Heart left ventricle (tissue), 16 donors: ENCODE measurements at places on chromosomes 4 and X. TPM values are rescaled to one million over a fixed set of nuclear protein-coding genes. Genes with fewer than 3 reads are reported as not detected.

DNA sequence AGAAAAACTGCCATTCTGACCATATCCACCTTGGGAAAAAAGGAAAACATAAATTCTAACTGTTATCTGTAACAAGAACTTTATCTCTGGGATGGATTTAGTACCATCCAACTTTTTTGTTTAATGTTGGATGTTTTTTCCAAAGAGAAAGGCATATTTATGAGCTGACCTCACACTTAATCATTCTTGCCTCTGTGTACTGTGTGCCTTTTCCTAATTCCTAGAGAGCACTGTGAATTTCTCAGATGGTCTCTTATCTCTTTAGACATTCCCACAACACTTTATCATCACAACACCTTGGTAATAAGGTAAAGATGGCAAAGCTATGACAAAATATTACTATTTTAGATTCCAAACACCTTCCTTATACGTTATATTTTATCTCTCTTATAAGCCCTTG, 126.2 kb downstream of the COL4A6 start:
- no peaks in the 10 kb centered on the region for H3K27me3 ChIP-seq
- H3K4me3 ChIP-seq = no peak overlapping the region
- no peaks in the 10 kb centered on the region for H3K4me1 ChIP-seq
- no peaks in the 10 kb centered on the region for H3K36me3 ChIP-seq
- DNase-seq = no peak

DNA sequence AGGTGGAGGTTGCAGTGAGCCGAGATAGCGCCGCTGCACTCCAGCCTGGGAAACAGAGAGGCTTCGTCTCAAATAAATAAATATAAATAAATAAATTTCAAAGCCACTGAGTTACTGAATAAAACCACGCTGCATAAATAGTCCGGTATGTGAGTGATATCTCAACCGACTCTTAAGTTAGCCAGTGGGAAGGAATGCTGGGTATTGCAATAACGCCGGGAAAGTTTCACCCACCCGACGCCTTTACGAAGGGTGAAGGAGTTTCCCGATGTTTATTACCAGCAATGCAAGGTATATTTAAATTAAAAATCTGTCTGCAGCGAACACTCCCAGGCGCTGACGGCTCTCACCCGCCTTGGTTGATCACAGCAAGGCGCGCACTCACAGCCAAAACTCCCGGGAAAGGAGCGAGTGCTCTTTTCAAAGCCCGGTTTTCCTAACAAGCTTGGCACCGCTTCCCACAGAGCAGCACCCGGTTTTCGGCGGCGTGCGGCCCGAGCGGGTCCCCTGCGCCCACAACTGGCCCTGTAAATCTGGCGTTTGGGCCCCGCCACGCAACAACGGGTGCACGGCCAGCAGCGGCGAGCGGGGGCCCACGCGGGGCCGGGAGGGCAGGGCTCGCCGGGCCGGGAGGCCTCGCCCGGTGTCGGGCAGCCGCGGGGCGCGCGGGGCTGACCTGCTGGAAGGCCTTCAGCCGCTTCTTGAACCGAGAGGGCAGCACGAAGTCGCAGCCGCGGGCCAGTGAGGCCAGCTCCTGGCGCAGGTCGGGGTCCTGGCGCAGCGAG, 13.7 kb downstream of the PPP2R3B start:
- DNase-seq = no peak
- no peaks in the 10 kb centered on the region for H3K36me3 ChIP-seq
- H3K27ac ChIP-seq = peak overlapping the region; percentile 76
- no peaks in the 10 kb centered on the region for H3K27me3 ChIP-seq

- H3K27me3 ChIP-seq = no peaks in the 10 kb centered on the region
- H3K4me1 ChIP-seq = peaks cover 15% of the 10 kb centered on the region
- H3K36me3 ChIP-seq = peaks cover 44% of the 10 kb centered on the region
These were observed 39.3 kb downstream of the EVC start for GRCh38 chr4:5750052-5750945.

GRCh38 chr4:39525822-39526690, 1.2 kb downstream of the UGDH start:
- H3K4me1 ChIP-seq = peaks cover 9% of the 10 kb centered on the region
- no peaks in the 10 kb centered on the region for H3K27me3 ChIP-seq
- H3K36me3 ChIP-seq = no peaks in the 10 kb centered on the region
- DNase-seq = no peak

GRCh38 chr4:10100734-10101216, 15.8 kb downstream of the WDR1 start:
- DNase-seq = no peak
- no peak overlapping the region for H3K4me3 ChIP-seq
- peaks cover 15% of the 10 kb centered on the region for H3K4me1 ChIP-seq

GRCh38 chr4:59994118-59994517, 1206.0 kb upstream of the ADGRL3 start:
- no peak overlapping the region for H3K4me3 ChIP-seq
- no peaks in the 10 kb centered on the region for H3K4me1 ChIP-seq
- H3K36me3 ChIP-seq = no peaks in the 10 kb centered on the region
- no peak overlapping the region for H3K27ac ChIP-seq
- no peak for DNase-seq

DNA sequence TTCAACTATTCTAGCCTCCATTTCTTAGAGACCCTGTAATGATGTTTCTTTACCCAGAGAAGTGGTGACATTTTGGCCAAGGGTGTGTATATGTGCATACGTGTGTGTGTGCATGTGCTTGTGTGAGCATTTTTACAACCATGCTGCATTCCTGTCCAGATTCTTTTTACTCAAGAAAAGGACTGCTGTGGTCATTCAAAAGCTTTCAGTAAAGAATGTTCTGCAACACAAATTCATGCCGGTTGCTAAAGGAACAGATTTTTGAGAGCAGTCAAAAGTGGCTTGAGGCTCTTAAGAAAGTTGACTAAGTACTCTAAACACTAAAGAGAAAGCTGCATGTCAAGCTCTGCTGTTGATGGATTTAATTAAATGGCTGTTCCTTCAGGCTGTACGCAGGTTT, 65.0 kb upstream of the FMR1 start:
- H3K27me3 ChIP-seq = no peaks in the 10 kb centered on the region
- H3K27ac ChIP-seq = no peak overlapping the region

DNA sequence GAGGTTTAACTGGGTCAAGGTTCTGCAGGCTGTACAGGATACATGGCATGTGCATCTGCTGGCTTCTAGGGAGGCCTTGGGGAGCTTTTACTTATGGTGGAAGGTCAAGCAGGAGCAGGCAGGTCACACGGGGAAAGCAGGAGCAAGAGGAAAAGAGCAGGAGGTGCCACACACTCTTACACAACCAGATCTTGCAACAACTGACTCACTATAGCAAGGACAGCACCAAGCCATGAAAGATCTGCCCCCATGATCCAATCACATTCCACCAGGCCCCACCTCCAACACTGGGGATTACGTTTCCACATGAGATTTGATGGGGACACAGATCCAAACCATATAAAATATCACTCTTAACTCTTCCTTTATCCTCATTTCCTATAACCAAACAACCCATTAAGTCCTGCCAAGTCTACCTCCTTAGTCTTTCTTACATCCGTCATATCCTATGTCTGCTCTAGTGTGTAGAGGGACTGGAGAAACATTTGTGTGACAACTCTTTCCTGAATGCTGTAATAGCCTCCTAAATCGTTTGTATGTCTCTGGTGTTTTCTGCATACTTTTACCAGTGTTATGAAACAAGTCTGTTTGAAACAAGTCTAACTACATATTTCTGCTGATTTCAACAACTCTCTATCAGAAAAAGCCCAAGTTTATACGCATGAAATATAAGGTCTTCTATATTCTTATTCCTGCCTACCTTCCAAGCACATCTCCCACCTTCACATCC, 8.3 kb upstream of the RAP2C start:
- H3K4me3 ChIP-seq = no peak overlapping the region
- H3K27me3 ChIP-seq = no peaks in the 10 kb centered on the region
- DNase-seq = no peak
- H3K27ac ChIP-seq = no peak overlapping the region
- no peaks in the 10 kb centered on the region for H3K36me3 ChIP-seq

DNA sequence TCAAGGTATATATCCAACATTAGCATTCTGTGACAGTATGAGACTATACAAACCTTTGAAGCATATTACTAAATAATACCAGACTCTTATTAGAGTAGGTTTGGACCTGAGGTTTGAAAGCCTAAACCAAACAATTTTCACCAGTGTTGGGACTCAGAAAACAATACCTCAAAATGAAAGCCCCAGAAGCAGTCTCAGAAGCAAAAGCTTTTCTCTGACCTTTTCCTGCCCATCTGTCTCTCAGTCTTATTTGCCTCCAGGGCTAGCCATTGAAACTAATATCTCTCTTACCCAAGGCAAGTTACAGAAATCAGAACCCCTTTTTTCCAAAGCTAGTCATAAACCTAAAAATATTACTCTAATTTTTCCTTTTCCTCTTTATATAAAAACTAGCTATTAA, 163.3 kb downstream of the PTCHD1 start:
- no peak overlapping the region for H3K27ac ChIP-seq
- no peaks in the 10 kb centered on the region for H3K27me3 ChIP-seq
- no peak for DNase-seq
- H3K4me1 ChIP-seq = no peaks in the 10 kb centered on the region
- no peak overlapping the region for H3K4me3 ChIP-seq

- no peak overlapping the region for H3K4me3 ChIP-seq
- no peaks in the 10 kb centered on the region for H3K4me1 ChIP-seq
- no peak overlapping the region for H3K27ac ChIP-seq
- H3K36me3 ChIP-seq = no peaks in the 10 kb centered on the region
- H3K27me3 ChIP-seq = no peaks in the 10 kb centered on the region
These were observed 77.6 kb downstream of the EVC2 start for GRCh38 chr4:5630762-5631161.

- no peak overlapping the region for H3K4me3 ChIP-seq
- H3K36me3 ChIP-seq = no peaks in the 10 kb centered on the region
- H3K27me3 ChIP-seq = no peaks in the 10 kb centered on the region
- no peak overlapping the region for H3K27ac ChIP-seq
These were observed 111.5 kb downstream of the TAB3 start for GRCh38 chrX:30777575-30777974.

GRCh38 chrX:120331116-120331515, 19.9 kb upstream of the TMEM255A start:
- DNase-seq = no peak
- no peaks in the 10 kb centered on the region for H3K4me1 ChIP-seq
- H3K27me3 ChIP-seq = no peaks in the 10 kb centered on the region
- no peak overlapping the region for H3K27ac ChIP-seq
- H3K36me3 ChIP-seq = no peaks in the 10 kb centered on the region

- no peak overlapping the region for H3K4me3 ChIP-seq
- DNase-seq = no peak
- peaks cover 21% of the 10 kb centered on the region for H3K4me1 ChIP-seq
- H3K27ac ChIP-seq = no peak overlapping the region
- no peaks in the 10 kb centered on the region for H3K27me3 ChIP-seq
- H3K36me3 ChIP-seq = peaks cover 12% of the 10 kb centered on the region
These were observed 37.6 kb downstream of the HTRA3 start for GRCh38 chr4:8307121-8307520.

- peak overlapping the region; percentile 88 for H3K27ac ChIP-seq
- no peak overlapping the region for H3K4me3 ChIP-seq
- H3K27me3 ChIP-seq = no peaks in the 10 kb centered on the region
These were observed 48.5 kb downstream of the PRPS1 start for GRCh38 chrX:107676559-107677378.

DNA sequence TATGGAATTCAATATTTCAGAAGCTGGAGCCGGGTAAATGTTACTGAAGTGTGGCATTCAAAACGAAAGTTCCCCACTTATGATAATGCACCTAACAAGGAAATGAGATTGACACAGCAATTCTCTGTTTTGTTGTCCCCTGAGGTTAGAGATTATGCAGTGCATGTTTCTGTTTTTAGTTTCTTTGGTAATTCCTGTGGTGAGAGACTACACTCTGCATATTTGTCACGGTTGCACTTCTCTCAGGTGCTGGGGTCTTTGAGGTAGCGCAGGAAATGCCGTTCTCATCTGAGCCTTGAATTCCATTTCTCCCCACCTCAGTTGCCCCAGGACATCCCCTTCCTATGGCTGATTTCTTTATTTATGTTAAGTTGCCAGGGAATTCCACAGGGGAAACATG, 15.3 kb upstream of the BEND4 start:
- no peaks in the 10 kb centered on the region for H3K27me3 ChIP-seq
- no peaks in the 10 kb centered on the region for H3K4me1 ChIP-seq
- DNase-seq = no peak
- no peaks in the 10 kb centered on the region for H3K36me3 ChIP-seq
- no peak overlapping the region for H3K4me3 ChIP-seq

- H3K36me3 ChIP-seq = no peaks in the 10 kb centered on the region
- H3K27ac ChIP-seq = peak overlapping the region; percentile 8
- no peaks in the 10 kb centered on the region for H3K27me3 ChIP-seq
- H3K4me3 ChIP-seq = no peak overlapping the region
- no peak for DNase-seq
These were observed 20.6 kb downstream of the SH3D19 start for GRCh38 chr4:151304755-151305154.

DNA sequence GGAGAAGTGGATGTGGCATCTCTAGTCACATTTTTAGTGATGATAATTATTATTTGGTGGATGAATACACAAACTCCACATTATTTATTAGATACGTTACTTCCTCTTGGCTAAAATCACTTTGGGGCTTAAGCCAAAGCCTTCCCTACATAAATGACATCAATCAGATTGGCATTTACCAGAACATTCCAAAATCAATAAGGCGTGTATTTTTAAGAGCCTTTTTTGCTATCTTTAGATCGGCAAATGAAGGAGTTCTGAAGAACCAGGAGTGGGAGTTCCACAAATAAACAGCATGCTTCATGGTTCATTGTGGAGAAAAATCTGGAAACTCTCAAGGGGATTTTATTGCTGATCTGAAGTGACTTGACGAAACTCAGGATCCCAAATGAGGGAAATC, 89.7 kb downstream of the AMELX start:
- H3K4me3 ChIP-seq = no peak overlapping the region
- no peak overlapping the region for H3K27ac ChIP-seq
- H3K27me3 ChIP-seq = no peaks in the 10 kb centered on the region
- no peaks in the 10 kb centered on the region for H3K36me3 ChIP-seq
- H3K4me1 ChIP-seq = peaks cover 25% of the 10 kb centered on the region

DNA sequence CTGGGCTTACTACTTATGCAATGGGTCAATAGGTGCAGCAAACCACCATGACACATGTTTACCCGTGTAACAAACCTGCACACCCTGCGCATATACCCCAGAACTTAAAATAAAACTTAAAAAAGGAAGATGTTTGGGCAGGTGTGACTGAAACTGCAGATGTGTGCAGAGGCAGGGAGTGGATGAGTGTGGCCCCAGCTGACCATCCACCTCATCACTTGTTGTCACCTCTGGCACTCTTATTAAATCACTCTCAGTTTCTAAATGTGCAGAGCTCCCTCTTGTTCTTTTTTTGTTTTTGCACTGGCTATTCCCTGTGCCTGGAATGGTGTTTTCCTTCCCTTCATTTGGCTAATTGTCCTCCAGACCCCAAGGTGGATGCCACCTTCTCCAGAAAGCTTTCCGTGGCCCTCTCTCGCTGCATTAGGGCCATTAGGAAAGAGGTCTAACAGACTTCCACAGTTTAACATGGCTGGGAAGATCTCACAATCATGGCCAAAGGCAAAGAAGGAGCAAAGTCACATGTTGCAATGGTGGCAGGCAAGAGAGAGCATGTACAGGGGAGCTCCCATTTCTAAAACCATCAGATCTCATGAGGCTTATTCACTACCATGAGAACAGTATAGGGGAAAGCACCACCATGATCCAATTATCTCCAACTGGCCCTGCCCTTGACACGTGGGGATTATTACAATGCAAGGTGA, 58.5 kb downstream of the SLC2A9 start:
- H3K4me3 ChIP-seq = no peak overlapping the region
- no peaks in the 10 kb centered on the region for H3K4me1 ChIP-seq
- H3K36me3 ChIP-seq = no peaks in the 10 kb centered on the region
- H3K27ac ChIP-seq = no peak overlapping the region

The FAM9C gene
- total RNA-seq = not detected

The OPRPN gene
- total RNA-seq = not detected

The L1CAM gene
- total RNA-seq = 11.0 TPM

The XAGE3 gene
- total RNA-seq = not detected

The MAMLD1 gene
- total RNA-seq = 2.9 TPM

The SPANXD gene
- total RNA-seq = not detected
